Sigmoid colon (tissue), 7 donors: ENCODE measurements at places on chromosomes 7 and 10.

DNA sequence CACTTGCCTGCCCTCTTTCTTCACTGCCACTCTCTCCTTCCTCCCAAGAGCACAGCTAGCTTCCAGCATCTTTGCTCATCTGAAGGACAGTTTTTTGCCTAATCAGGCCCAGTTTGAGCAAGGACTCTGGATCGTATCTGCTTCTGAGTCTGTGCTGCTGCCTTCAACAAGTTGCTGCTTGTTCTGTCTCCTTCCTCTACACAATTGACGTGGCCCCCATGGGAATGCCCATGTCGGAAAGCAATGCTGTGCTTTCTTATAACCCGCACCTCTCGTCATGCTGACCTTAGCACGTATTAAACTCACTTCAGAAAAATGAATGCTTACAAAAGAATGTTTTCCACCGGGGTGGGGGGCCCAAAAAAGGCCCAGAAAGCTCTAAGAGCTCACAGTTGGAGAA lies 324.7 kb upstream of the C7orf33 start:
- no peak for DNase-seq

- DNase-seq: no peak
These were observed 211.4 kb downstream of the TNS3 start for GRCh38 chr7:47370461-47371042.

DNA sequence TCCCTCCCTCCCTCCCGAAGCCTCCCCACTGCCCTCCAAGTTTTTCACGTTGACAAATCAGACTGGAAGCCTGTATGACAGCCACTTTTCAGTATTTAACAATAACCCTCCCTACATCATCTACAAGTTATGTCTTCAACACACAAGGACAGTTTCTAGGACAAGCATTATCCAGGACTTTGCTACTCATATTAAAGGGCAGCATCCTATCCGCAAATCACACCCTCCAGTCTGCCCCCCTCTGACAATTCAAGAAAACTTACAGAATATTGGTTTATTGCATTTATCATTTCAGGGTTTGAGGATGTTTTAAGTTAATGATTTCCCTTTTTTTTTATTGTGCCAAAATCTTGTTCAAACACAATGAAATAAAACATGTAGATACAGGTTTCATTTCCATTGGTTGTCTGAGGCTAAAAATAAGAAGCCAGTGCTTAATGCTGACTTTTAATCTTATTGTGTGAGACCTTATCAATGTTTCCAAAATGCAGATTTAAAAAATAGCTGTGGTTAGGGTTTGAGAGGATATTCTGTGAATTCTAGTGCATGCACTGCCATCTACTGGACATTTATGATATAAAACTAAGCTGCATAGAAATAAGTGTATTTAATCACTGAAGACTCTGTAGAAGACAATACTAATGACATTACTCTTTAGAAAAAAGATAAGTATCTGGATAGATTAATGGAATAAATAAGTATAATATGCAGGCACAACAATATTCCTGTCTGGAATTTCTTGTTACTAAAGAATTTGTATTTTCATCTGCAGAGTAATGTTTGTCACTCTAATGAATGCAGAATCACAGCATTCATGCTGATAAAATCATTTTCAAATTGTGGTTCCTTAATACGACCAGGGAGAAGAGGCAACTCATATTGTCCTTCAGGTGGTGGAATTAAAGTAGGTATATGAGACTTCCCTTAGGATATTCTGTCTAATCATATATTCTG lies 64.1 kb downstream of the CAV1 start:
- DNase-seq: no peak

- no peak for DNase-seq
These were observed 30.6 kb upstream of the C10orf120 start for GRCh38 chr10:122730238-122730637.

DNA sequence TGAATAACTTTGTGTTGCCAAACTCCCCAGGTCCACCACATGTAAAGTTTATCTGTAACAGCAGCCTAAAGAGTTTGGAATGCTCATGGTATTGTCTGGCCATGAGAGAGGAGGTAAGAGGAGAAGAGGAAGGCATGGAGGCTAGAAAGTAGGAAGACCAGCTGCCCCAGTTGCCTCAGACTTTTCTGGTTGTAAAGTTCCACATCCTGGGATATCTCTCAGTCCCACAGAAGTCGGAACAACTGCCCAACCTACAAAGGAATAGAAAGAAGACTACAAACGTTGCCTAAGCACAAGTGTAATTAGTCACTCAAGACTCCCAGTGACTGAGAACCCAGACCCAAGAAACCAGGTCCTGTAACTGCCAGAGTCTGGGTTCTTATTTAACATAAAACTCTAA lies 47.3 kb downstream of the CREB3L2 start:
- DNase-seq: no peak

GRCh38 chr10:11893749-11894278 lies 70.7 kb downstream of the PROSER2 start:
- no peak for DNase-seq

- DNase-seq: no peak
These were observed 1.2 kb upstream of the SMNDC1 start for GRCh38 chr10:110305767-110306451.

GRCh38 chr7:141874787-141875186 lies 33.5 kb upstream of the PRSS37 start:
- no peak for DNase-seq

GRCh38 chr10:11416974-11417373 lies 194.5 kb downstream of the USP6NL start:
- DNase-seq: no peak

- DNase-seq: no peak
These were observed 53.7 kb upstream of the DUSP5 start for GRCh38 chr10:110444004-110444337.

GRCh38 chr10:102368077-102368476 lies 27.4 kb upstream of the NFKB2 start:
- DNase-seq: no peak

DNA sequence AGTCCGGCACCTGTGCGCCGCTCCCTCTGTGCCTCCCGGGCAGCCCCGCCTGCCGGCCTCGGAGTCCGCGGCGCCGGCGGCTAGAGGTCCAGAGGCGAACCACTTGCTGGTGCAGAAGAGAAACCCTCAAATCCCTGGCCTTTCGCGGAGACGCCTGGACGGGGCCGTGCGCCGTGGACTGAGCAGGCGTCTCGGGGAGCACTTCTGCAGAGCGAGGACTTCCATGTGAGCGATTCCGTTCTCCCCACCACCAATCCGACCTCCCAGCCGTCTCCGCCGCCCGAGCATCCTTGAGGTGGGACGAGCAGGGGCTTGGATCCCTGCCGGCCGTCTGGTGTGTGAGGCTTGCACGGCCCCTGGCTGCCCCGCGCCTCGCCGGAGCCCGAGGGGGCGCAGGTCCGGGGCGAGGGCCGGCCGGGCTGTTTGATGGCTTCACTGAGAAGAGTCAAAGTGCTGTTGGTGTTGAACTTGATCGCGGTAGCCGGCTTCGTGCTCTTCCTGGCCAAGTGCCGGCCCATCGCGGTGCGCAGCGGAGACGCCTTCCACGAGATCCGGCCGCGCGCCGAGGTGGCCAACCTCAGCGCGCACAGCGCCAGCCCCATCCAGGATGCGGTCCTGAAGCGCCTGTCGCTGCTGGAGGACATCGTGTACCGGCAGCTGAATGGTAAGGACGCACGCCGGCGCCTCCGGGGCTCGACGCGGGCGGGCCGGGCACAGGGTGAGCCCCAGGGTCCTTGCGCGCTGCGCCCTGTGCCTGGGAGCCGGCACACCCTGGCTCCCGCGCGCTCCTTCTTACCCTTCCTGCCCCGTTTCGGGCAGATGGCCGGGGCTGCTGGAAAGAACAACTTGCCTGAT lies 660 bp downstream of the GALNT17 start:
- no peak for DNase-seq

DNA sequence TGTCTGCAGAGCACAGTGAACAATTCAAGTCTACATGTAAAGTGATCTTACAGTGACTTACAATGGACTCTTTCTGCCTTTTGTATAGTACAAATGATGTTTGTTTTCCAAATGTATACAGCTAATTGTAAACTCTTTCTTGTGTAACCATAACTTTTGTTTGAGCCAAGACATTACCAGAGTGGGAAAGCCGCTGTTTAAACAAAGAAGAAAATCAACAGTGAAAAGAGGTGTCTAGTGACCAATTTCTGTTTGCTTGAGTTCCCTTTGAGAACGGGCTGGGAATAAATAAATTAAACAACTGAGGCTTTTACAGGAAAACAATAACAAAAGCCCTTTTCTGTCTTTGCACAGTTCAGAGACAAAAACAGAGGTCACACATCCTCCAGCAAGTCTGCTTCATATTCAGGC lies 1163.4 kb downstream of the CNTNAP2 start:
- DNase-seq: no peak

DNA sequence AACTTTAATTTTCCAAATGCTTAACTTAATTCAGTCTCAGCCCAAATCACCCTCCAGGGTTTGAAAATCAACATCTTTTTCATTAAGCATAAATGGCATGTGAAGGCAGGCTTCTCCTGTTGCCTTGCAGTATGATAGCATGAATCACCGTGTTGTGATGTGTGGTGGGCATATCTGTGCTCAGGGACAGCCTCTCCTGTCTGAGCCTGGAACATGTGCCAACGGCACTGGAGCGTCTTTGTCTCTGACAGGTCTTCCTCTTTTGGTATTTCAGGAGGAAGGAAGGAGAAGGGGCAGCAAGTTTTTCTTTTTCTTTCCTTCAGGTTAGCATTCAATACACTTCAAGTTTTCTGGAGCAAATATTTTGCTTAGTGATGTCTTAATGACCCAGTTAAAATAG lies 57.6 kb downstream of the LRGUK start:
- DNase-seq: no peak

DNA sequence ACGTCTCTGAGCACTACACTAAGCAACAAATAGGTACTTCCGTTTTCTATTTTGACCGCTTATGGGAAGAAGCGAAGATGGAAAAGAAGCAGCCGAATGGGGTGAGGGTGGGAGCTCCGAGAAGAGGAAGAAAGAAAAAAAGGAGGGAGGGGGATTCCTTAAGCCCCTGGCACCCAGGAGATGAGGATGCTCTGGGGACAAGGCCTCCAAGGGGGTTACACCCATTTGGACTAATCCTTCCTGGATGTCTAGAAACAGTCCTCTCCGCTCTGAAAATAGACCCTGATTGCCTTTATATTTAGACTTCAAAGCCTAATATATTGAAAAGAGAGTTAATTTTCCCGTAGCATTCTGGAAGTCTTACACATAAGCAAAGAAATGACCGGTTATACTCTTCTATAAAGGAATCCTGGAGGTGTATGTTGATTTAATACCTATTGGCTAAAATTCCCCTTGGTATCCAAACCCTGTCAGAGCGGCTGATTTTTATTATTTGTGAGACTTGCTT lies 676 bp upstream of the HTR7 start:
- no peak for DNase-seq

GRCh38 chr10:1540144-1540543 lies 197.2 kb downstream of the ADARB2 start:
- peak; percentile 27 for DNase-seq

- no peak for DNase-seq
These were observed 144.4 kb upstream of the CDCA7L start for GRCh38 chr7:22090107-22090506.

- no peak for DNase-seq
These were observed 116.6 kb upstream of the MACROH2A2 start for GRCh38 chr10:69936091-69936490.
